AG10803 (cell line): ENCODE measurements at places on chromosomes 11 and 22.

- no peak for DNase-seq
Observed at GRCh38 chr11:125270711-125271110, 106.2 kb downstream of the PKNOX2 start.

DNA sequence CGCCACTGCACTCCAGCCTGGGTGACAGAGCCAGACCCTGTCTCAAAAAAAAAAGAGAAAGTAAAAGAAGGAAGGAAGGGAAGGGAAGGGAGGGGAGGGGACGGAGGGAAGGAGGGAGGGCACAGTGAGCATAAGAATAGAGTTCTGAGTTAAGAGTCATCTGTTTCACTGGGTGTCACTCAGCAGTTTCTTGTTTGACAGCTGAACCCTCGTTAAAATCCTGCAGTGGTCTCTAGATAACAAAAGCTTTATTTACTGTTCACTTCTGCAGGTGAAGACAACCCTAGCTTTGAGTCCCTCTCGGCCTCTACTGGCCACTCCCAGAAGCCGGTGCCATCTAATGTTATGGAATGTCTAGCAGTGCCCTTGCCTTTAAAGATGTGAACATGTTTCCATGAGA, 71.2 kb downstream of the CLPB start:
- no peak for DNase-seq

GRCh38 chr11:130728185-130729180, 187.8 kb downstream of the SNX19 start:
- no peak for DNase-seq

- DNase-seq: no peak
Observed at GRCh38 chr11:126443120-126443519, 87.6 kb downstream of the ST3GAL4 start.

DNA sequence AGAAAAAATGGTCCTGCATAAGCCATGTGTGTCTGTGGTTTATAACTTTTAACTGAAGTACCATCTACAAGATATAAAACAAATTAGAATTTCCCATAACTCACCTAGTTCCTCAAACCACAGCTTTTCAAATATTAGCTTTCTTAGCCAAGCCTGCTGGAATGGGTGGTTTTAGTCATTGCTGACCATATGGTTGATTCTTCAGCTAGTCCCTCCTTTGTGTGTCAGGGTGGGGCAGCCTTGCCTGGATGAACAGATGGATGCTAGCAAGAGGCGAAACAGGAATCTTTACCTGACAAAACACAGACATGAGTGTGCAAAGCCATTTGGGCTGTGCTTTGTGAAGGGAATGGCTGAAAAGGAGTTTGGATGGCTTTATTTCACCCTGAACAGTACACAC, 6.9 kb upstream of the B3GNT6 start:
- peak; percentile 75 for DNase-seq
